NCI-H526 (cell line): ENCODE measurements at places on chromosomes 12 and 14.

DNA sequence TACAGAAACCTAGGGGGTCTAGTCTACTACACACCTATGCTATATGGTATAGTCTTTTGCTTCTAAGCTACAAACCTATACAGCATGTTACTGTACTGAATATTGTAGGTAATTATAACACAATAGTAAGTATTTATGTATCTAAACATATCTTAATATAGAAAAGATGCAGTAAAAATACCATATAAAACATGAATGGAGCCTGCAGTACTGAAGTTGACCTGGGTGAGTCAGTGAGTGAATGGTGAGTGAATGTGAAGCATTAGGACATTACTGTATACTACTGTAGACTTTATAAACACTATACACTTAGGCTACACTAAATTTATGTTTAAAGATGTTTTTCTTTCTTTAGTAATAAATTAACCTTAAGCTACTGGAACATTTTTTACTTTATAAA lies 13.1 kb upstream of the ABCD2 start:
- DNase-seq = no peak

DNA sequence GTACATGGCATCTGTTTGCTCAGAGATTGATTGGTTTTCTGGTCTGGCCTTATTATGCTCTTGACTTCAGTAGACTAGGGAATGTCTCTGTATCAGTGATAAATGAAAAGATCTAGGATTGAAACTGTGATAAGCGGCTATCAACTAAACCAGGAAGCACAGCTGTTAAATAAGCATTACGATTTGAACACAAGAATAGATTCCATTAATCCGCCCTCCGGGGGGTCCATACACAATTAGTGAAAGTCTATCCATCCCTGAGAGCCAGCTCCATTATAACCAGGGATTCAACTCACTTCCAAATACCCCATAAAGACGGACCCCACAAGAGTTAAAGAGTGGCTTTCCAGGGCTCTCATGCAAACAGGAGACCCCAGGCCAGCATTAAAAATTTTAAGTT lies 279.0 kb downstream of the GRIN2B start:
- DNase-seq = no peak

DNA sequence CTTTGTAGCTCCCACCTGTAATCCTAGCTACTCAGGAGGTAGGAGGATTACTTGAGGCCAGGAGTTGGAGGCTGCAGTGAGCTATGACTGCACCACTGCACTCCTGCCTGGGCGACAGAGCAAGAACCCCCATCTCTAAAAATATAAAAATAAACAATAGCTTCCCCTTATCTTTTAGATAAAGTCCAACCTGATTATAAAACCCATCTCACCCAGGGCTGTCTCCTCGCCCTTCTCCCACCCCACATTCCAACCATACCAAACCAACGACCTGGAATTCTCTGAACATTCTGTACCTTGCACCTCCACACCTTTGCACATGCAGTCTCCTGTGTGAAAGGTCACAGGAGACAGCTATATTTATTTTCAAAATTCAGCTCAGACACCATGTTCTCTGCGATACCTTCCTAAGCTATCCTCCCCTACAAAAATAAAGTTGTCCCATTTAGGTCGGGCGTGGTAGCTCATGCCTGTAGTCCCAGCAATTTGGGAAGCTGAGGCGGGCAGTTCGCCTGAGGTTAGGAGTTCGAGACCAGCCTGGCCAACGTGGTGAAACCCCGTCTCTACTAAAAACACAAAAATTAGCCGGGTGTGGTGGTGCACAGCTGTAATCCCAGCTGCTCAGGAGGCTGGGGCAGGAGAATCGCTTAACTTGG lies 7.7 kb downstream of the SLC7A7 start:
- DNase-seq = no peak

DNA sequence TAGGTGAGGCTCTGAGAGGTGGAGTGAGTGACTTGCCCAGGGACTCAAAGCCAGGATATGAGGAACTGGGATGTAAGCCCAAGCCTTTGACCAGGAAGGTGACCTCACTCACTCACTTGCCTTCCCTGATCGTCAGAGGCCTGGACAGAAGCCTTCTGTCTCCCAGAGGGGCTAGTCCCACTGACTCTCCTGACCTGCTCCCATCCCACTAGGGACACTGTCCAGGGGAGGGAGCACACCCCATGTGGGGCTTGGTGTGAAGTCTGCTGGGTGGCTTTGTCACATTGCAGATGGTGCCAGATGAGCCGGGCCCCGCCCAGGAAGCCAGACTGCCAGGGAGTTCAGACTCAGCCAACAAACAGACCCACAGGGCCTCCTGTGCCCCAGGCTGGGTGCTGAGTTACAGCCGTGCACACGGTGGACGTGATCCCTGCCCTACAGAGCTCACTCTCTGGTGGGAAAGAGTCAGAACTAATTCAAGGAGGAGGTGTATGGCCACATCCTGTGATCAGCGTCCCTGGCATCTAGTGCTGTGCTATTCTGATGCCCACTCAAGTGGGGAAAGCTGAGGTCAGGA lies 28.3 kb downstream of the MMAB start:
- no peak for DNase-seq

- DNase-seq = no peak
Measured at GRCh38 chr14:61260939-61261776, 20.0 kb downstream of the TMEM30B start.

DNA sequence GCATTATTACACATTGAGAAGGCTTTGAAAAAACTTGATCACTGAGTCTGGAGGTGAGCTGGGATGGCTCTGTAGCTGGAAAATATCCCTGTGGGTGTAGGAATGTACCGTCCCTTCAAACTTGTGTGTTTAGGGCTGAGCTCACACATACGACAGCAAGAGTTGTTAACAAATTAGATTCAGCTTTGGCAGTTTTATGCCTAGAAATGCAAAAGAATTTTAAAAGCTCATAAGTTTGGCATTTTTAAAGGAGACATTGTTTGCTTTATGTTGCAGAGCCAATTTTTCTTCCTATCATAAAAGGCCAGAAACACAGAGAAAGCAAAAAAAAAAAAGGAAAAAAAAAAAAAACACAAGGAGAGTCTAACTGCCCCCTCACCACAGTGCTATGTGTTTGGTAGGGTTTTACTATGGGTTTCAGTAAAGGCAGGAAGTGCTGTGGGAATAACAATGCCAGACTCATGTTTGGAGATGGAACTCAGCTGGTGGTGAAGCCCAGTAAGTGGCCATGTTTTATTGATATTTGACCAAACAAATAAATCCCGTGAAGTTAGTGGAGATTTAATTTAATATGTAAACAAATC lies 78.4 kb downstream of the DAD1 start:
- no peak for DNase-seq
